ENCODE measurements at places on chromosomes 3 and 15. TPM values are rescaled to one million over a fixed set of nuclear protein-coding genes. Genes with fewer than 3 reads are reported as not detected.

GRCh38 chr3:120407508-120408287, 43.1 kb downstream of the FSTL1 start:
- no peak overlapping the region for H3K4me3 ChIP-seq
- H3K27ac ChIP-seq: peak overlapping the region; percentile 81
- H3K36me3 ChIP-seq: peaks cover 74% of the 10 kb centered on the region

The CPEB1 gene
- total RNA-seq: 4.5 TPM

The GOLGA6L7 gene
- not detected for total RNA-seq

- no peak overlapping the region for H3K4me3 ChIP-seq
- no peak overlapping the region for H3K27ac ChIP-seq
- peaks cover 13% of the 10 kb centered on the region for H3K4me1 ChIP-seq
- H3K27me3 ChIP-seq: no peaks in the 10 kb centered on the region
- peaks cover 15% of the 10 kb centered on the region for H3K36me3 ChIP-seq
Observed at GRCh38 chr3:32495609-32496008, 7.0 kb downstream of the CMTM6 start.

The SLC27A2 gene
- total RNA-seq: 1.5 TPM

DNA sequence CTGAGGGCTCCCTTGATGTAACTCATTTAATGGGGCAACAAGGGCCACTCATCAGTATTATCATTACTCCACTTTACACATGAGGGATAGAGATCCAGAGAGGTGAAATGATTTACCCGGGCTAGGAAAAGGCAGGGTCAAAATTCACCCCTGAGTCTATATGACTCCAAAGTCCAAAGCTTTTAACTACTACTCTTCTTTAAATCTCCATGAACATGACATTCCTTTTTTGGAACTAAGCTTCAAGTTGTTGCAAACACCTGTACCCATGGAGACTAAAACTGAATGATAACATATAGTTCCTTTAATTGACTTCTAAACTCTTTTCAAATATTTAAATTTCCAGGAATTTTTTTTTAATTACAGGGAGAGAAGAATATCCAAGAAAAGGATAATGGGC, 292.9 kb upstream of the GADL1 start:
- no peak overlapping the region for H3K4me3 ChIP-seq
- peaks cover 17% of the 10 kb centered on the region for H3K4me1 ChIP-seq
- H3K36me3 ChIP-seq: no peaks in the 10 kb centered on the region
- no peak for DNase-seq
- H3K27ac ChIP-seq: no peak overlapping the region

DNA sequence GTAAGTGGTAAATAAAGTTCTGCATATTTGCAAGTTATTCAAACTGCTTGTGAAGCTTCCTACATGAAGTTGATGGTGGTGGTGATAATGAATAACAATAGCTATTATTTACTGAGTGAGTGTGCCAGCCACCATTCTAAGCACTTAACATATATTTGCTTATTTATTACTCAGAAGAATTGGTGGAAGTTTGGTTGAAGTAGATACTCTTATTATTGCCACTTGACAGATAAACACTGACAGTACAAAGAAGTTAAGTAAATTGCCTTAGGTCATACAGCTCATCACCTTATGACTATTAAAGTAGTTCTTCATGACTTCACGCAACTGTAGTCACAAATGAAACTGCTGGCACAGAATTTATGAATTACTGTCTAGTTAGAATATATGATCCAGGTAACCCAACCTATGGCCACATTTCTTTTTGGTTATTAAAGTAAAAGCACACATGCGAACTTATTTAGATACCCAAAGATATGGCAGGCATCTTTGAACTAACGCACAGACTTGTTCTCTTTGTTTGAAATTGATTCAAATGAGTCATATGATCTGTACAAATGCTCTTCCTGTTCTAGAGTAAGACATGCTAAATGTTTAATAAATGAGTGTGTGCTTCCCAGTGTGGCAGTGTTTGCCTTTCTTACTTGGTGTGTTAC, 99.8 kb upstream of the NR2F2 start:
- no peaks in the 10 kb centered on the region for H3K27me3 ChIP-seq
- H3K4me1 ChIP-seq: peaks cover 45% of the 10 kb centered on the region
- DNase-seq: peak; percentile 70

DNA sequence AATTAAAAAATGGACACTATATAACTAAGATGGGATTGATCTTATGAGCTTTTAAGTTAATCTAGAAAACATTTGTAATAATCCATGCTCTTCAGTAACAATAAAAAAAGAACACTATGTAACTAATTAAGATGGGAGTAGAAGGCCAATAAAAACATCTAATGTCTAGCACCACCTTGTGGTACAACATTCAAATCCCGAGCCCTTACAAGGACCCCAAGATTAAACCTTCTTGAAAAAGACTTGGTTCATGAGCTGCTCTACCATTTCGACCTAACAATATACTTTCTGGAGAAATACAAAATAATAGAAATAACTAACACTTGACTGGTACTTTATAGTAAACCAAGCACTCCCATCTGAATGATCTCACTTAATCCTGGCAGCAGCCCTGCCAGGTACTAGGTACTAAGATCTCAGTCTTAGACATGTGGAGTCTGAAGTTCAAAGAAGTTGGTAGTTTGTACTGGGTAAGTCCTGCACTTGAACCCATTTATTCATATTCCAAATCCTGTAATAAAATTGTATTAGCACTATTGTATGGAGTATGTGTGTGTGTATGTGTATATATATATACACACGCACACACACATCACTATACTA, 21.8 kb downstream of the METTL6 start:
- DNase-seq: peak; percentile 61
- no peak overlapping the region for H3K27ac ChIP-seq
- no peaks in the 10 kb centered on the region for H3K27me3 ChIP-seq
- no peak overlapping the region for H3K4me3 ChIP-seq
- no peaks in the 10 kb centered on the region for H3K36me3 ChIP-seq

GRCh38 chr3:30059240-30059639, 547.2 kb upstream of the TGFBR2 start:
- no peaks in the 10 kb centered on the region for H3K27me3 ChIP-seq
- H3K4me1 ChIP-seq: peaks cover 2% of the 10 kb centered on the region
- no peak for DNase-seq
- no peak overlapping the region for H3K4me3 ChIP-seq

The GRIP2 gene
- not detected for total RNA-seq

The LOXL1 gene
- 259 TPM for total RNA-seq

- no peaks in the 10 kb centered on the region for H3K27me3 ChIP-seq
- no peaks in the 10 kb centered on the region for H3K36me3 ChIP-seq
- no peak for DNase-seq
- no peak overlapping the region for H3K4me3 ChIP-seq
- peaks cover 53% of the 10 kb centered on the region for H3K4me1 ChIP-seq
- H3K27ac ChIP-seq: no peak overlapping the region
Observed at GRCh38 chr15:40451527-40452158, 10.9 kb downstream of the BAHD1 start.

The TGM5 gene
- not detected for total RNA-seq

DNA sequence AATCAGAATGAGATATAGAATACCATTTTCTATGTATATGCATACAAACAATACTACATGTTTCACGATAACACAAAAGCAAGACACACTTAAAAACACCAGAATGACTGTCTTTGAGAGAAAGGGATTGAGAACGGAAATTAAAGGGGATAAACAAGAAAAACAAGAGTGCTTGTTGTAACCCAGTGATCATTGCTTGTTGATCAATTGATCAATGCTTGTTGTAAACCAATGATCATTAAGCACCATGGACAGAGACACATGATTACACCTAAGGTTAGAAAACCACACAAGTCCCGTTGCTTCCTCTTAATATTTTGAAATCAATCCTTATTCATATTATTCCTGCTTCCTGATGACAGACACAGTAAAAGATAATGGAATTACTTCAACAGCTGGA, 1.1 kb upstream of the OR4F15 start:
- H3K27ac ChIP-seq: no peak overlapping the region
- H3K36me3 ChIP-seq: no peaks in the 10 kb centered on the region
- H3K4me1 ChIP-seq: peaks cover 72% of the 10 kb centered on the region
- H3K4me3 ChIP-seq: no peak overlapping the region
- DNase-seq: no peak

- no peak overlapping the region for H3K27ac ChIP-seq
- H3K4me1 ChIP-seq: no peaks in the 10 kb centered on the region
- H3K27me3 ChIP-seq: peaks cover 34% of the 10 kb centered on the region
- DNase-seq: no peak
- H3K36me3 ChIP-seq: no peaks in the 10 kb centered on the region
- no peak overlapping the region for H3K4me3 ChIP-seq
Observed at GRCh38 chr3:10628891-10629670, 123.7 kb upstream of the ATP2B2 start.

- no peak overlapping the region for H3K4me3 ChIP-seq
- H3K36me3 ChIP-seq: no peaks in the 10 kb centered on the region
- no peak overlapping the region for H3K27ac ChIP-seq
- H3K27me3 ChIP-seq: peaks cover 28% of the 10 kb centered on the region
- no peak for DNase-seq
Observed at GRCh38 chr15:69515508-69515907, 62.9 kb downstream of the RPLP1 start.

DNA sequence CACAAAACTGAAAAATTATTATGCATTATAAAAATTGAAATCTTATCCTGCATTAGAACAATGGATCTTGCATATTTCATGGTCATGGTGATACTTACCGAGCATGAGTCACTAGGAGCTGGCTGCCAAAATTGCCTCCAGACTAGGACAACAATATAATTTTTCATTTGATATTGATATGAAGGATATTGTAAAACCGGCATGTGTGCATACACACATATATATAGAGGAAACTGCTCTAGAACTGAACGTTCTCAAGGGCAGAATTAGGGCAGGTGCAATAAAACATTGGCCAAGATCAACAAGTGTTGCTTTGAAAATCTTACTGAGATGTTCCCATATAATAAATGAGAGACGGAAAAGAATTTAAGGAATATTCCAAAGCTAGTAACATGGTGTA, 319.4 kb upstream of the POU1F1 start:
- peaks cover 10% of the 10 kb centered on the region for H3K4me1 ChIP-seq
- H3K36me3 ChIP-seq: peaks cover 6% of the 10 kb centered on the region
- H3K4me3 ChIP-seq: no peak overlapping the region
- no peak for DNase-seq
- no peak overlapping the region for H3K27ac ChIP-seq

DNA sequence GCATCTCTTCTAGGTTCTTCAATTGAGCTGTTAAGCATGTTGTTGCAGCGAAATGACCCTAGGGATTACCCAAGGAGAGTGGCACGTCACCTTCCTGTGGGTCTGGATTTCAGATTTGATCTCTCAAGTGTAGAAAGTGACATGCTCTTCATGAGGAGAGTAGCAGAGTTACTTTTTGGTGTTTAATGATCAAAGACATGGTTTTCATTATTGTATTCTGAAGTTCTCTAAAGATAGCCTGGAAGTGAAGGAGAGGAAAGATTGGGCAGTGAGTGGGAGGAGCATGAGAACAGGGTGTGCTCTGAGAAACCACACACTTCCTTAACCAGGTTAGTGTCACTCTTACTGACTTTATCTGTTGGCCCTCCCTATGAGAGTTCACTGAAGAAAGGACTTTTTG, 153.6 kb downstream of the AKAP13 start:
- DNase-seq: no peak
- no peak overlapping the region for H3K27ac ChIP-seq
- peaks cover 20% of the 10 kb centered on the region for H3K36me3 ChIP-seq

DNA sequence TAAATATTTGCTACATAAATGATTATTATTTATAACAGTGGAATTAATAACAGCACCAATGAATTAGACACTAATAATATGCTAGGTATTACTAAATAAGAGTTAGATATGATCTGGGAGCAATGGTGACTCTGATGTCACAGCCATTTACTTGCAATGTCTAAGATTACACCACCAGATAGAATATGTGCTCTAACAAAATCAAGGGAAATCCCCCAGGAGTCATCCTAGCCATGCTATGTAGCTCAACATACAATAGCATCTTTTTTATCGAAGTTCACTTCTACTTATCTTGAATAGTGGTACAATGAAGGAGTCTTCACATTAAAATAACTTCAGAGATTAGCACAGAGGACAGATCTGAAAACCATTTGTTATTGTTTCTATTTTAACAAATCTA, 154.0 kb downstream of the FMN1 start:
- no peaks in the 10 kb centered on the region for H3K4me1 ChIP-seq
- H3K27ac ChIP-seq: no peak overlapping the region
- H3K27me3 ChIP-seq: no peaks in the 10 kb centered on the region
- DNase-seq: no peak
- H3K4me3 ChIP-seq: no peak overlapping the region

- peaks cover 17% of the 10 kb centered on the region for H3K36me3 ChIP-seq
- H3K4me3 ChIP-seq: peak overlapping the region; percentile 60
- peak overlapping the region; percentile 76 for H3K27ac ChIP-seq
- H3K27me3 ChIP-seq: peaks cover 1% of the 10 kb centered on the region
- no peak for DNase-seq
Observed at GRCh38 chr3:150450916-150451315, 42.8 kb downstream of the TSC22D2 start.

- H3K27ac ChIP-seq: peak overlapping the region; percentile 98
- H3K27me3 ChIP-seq: no peaks in the 10 kb centered on the region
- peak; percentile 49 for DNase-seq
- H3K4me3 ChIP-seq: peak overlapping the region; percentile 95
Observed at GRCh38 chr3:122794483-122794778, 438 bp upstream of the SLC49A4 start.

DNA sequence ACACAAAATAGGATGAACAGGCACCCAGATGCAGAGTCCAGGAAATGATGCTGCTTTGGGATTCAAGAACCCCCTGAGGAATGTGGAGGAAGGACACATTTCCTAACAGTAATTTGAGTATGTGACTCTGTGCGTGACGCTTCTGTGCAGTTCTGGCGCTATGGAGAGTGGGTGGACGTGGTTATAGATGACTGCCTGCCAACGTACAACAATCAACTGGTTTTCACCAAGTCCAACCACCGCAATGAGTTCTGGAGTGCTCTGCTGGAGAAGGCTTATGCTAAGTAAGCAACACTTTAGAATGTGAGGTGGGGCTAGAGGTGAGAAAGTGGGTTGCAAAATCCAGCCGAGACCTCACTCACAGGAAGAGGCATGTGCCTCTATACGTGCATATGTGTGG, 28.3 kb downstream of the CAPN3 start:
- no peak overlapping the region for H3K4me3 ChIP-seq
- no peaks in the 10 kb centered on the region for H3K36me3 ChIP-seq
- no peak overlapping the region for H3K27ac ChIP-seq
- no peak for DNase-seq
- H3K4me1 ChIP-seq: peaks cover 12% of the 10 kb centered on the region

The NANOGP8 gene
- total RNA-seq: not detected

DNA sequence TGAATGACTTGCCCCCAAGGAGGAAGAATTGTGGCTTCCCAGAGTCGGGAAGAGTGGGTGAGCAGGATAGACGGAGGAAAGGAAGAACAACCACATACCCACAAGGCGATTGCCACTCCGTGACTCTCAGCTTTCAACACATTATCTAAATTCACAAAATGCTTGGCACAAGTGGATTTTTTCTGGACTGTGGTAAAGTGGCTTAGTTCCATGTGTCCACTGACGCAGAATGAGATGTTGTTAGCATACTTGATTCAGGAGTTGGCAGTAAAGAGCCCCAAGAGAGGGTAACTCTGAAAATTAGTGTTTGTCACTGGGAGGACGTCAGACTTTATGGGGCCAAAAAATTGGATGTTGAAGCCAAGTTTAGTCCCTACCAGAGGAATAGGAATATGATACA, 198.8 kb upstream of the CTNNB1 start:
- H3K36me3 ChIP-seq: no peaks in the 10 kb centered on the region
- no peaks in the 10 kb centered on the region for H3K4me1 ChIP-seq
- no peaks in the 10 kb centered on the region for H3K27me3 ChIP-seq

The HEMK1 gene
- 18.3 TPM for total RNA-seq

All from HFFc6 (cell line).